ENCODE measurements at places on chromosomes 13 and 19. TPM values are rescaled to one million over a fixed set of nuclear protein-coding genes. Genes with fewer than 3 reads are reported as not detected.

The LAIR1 gene
- total RNA-seq: 4.7 TPM

The KL gene
- 0.37 TPM for total RNA-seq

The DKKL1 gene
- not detected for total RNA-seq

The F7 gene
- 0.12 TPM for total RNA-seq

The LIG1 gene
- 193 TPM for total RNA-seq

The OR7A5 gene
- total RNA-seq: not detected

The LILRB2 gene
- total RNA-seq: not detected

The GNG7 gene
- total RNA-seq: 1.2 TPM

The BCAM gene
- total RNA-seq: not detected

The ZNF780A gene
- 19.4 TPM for total RNA-seq

The LSM4 gene
- 269 TPM for total RNA-seq

The AKT2 gene
- 142 TPM for total RNA-seq
